ENCODE measurements at places on chromosomes 7 and 10.

GRCh38 chr10:106396192-106396591 lies 768.3 kb downstream of the SORCS1 start:
- no peak for DNase-seq

GRCh38 chr10:116744163-116744753 lies 1.9 kb upstream of the HSPA12A start:
- DNase-seq, result no peak

DNA sequence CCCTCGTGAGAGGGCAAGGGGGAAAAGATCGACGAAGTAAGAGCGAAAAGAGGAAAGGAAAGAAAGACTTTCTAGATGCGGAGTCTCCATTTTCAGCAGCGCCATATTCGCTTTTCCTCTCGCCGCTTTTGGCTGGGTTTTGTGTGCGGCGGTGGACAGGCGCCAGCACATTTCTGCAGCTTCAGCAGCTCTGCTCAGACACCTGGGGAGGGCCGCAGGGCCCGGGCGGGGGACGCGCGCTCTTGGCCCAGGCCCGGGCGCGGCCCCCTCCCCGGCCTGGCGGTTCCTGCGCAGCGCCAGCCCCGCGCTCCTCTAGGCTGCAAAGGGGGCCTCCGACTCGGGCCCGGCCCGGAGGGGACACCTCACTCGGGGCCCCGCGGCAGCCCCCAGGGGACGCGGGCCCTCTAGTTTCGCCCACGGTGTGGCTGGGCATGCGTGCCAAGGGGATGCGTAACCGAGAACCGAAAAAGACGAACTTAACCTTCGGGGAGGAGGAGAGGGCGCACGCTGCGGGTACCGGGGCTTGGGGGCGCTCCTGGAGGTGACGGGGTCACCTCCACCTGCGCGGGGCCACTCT lies 34.5 kb upstream of the EBLN1 start:
- no peak for DNase-seq

GRCh38 chr7:78636727-78637126 lies 816.7 kb downstream of the MAGI2 start:
- no peak for DNase-seq

GRCh38 chr7:80711531-80711930 lies 73.1 kb downstream of the CD36 start:
- DNase-seq, result no peak

GRCh38 chr7:108094933-108095710 lies 35.0 kb downstream of the LAMB4 start:
- DNase-seq, result peak; percentile 87

DNA sequence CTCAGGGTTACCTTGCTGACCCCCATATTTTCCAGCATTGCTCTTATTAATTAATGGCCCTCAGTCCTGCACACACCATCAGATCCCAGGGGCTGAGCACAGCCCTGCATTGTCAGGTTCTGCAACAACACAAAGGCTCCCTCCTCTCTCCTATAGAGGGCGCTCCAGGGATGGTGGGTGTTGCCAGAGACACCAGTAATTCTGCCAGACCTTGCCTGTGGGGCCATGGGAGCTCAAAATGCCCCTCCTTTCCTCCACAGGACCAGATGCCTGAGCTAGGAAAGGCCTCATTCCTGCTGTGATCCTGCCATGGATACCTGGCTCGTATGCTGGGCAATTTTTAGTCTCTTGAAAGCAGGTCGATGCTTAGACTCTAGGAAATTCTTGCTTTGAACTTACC lies 42.8 kb upstream of the PRSS58 start:
- no peak for DNase-seq

DNA sequence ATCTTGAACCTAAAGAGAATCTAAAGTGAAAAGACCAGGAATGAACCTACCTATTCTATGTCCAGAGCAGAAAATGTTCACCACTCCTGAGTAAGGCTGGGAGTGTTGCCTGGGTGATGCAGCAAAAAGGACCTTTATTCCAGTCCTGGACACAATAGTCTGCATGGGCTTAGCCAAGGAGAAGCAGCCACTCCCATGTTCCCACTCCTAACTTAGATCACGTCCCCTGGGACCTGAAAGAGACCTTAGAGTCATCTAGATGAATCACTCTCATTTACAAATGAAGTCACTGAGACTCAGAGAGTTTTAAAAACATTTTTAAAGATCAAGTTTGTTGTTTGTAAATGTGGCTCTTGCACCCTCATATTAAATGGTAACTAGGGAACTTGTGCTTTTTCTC lies 763.4 kb downstream of the KCNMA1 start:
- no peak for DNase-seq

Measured in epithelial cell of prostate (primary cell).